ENCODE measurements at places on chromosomes 1 and 21.
A peak's percentile ranks its signal among the peaks of the same experiment; 100 is the strongest.

- DNase-seq, result no peak
Measured at GRCh38 chr1:246122071-246122470, 385.0 kb downstream of the SMYD3 start.

GRCh38 chr1:224095867-224096266 is 18.0 kb upstream of the FBXO28 start:
- DNase-seq, result no peak

DNA sequence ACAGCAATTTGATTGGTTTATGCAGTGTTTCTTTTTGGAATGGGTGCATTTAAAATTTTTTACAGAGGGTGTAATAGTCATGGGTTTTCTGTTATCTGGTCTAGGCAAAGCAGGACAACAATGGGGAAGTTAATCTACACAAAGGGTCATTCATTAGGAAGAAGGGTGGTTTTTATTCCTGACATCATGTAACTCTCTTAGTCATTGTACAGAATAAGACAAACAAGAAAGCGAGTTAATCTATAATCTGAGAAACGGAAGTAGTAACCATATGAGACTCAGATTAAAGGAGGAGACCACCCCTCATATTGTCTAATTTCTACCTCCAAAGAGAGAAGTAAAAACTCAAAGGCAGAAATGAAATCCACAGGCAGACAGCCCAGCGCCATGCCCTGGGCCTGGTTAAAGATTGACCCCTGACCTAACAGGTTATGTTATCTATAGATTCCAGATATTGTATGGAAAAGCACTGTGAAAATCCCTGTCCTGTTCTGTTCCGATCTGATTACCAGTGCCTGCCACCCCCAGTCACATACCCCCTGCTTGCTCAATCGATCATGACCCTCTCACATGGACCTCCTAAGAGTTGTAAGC is 10.5 kb upstream of the IFI6 start:
- DNase-seq, result no peak

- DNase-seq, result no peak
Measured at GRCh38 chr1:95440511-95440910, 206.5 kb downstream of the RWDD3 start.

DNA sequence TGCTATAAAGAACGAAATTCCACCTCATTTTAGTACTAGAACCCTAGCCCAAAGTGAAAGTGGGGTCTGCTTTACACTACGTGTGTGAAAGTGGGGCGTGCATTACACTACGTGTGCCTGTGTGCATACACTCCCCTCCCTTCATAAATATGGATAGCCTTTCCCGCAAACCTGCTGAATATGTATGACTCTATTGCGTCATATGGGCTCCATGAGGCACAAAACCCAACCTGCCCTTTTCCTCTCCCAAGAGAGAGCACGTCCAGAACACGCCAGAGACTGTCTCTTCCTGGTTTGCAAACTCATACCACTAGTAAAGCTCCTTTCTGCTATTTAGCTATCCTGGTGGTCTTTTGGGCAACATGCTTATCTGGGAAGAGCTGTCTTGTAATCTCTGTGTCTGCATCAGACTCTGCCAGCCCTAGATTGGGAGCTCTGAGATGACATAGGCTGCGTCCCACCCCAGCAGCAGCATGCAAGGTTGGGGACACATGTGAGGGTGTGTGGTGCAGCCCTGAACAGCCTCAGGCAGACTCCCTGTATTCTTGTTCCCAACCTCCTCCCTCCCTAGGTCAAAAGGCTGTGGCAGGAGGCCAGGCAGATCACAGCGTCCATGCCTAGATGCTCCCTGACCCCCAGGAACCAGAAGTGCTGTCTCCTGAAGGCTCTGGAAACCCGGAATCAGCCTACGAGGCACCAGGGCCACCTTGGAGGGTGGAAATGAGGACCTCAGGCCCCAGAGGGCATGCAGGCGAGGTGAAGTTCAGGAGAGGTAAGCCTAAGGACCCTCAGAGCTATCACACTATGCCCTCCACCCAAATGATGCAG is 12.3 kb upstream of the PADI1 start:
- DNase-seq, result no peak

DNA sequence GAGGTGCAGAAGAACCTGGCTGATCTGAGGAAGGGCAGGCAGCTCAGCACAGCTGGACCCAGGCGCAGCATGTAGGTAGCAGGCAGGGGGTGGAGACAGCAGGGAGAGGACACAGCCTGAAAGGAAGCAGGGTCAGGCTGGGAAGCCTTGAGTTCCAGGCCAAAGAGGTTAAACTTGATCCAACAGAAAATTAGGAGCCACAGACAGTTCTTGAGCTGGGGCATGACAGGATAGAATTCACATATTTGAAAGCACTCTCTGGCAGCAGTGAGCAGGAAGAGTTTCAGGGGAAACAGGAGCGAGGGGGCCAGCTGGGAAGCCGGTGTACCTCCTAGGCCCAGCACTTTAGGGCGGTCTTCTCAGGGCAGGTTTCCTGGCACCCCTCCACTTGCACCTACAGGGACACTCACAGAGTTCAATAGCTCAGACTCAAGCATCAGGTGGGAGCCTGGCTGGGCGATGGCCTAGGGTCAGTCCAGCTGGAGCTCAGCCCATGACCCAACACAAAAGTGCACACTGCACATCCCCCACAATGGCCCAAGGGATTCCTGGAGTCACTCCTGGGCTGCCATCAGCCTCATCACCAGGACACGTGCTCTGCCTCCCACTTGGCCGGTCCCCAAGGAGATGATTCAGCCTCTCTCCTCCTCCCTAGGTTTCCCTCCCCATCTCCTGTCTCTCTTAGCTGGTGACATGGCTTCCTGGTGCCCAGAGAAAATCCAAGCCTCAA is 22.7 kb downstream of the MATN1 start:
- no peak for DNase-seq

DNA sequence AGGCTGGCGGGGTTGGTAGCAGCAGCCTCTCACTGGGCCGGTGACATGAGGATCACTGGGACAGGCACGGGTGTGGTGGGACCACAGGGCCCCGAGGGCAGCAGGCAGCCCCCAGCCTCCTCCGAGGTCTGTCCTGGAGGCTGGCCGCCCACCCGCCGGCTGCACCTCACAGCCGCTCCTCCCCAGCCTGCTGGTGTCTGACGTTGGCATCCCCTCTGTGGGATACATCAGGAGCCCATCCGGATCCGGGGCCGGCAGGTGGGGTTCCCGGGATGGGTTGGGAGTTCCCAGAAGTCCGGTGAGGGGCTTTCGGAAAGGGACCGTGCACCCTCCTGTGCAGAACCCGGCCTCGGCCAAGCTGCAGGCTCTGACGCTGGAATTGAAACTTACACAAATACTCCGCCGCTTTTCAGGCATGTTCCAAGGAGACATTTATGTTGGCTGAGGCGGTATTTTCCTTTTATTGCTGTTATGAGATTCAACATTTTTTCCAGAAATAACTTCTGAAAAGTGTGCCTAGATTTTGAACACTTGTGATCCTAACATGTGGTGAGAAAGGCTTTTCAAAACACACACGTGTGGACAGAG is 142.1 kb upstream of the ARHGEF16 start:
- no peak for DNase-seq

- DNase-seq, result no peak
Measured at GRCh38 chr1:18856435-18856834, 3.0 kb downstream of the TAS1R2 start.

DNA sequence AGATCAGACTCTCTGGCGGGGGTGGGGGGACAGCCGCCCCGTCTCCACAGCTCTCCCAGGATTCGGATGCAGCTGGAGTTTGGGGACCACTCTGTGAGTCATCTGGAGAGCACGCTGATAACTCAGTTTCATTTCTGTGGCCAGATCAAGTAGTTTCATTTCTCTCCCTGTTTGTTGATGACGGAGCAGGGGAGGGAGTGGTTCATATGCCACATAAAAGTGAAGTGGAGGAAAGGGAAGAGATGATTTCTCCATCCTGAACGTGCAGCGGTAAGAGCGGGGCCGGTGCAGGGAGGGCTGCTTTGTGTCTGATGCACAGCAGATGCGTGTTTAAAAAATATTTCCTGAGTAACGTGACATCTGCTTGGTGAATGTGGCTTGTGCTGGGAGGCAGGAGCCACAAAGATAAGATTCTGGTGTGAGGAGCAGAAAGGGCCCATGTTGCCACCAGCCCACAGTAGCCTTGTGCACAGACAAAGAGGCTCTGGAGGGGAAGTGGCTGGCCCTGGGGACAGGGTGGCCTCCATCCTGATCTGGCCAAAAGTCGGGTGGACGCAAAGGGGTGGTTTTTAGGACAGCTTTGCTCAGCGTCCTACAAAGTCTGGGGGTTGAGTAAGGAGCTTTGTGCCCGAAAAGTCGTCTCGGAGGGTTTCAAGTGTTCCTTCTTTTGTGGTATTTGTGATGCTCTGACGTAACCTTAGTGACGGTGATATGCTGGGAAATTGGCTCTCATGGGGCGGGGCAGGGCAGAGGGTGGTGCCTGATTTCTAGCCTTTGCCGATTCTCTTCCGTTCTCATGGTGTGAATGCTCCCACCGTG is at the start of gene MX2:
Gene MX2 (plus strand): TSS at position 242 of the 819 bp plus-strand sequence. CDS start 14,880 bp downstream, outside the sequence.
- peak; percentile 89 for DNase-seq

DNA sequence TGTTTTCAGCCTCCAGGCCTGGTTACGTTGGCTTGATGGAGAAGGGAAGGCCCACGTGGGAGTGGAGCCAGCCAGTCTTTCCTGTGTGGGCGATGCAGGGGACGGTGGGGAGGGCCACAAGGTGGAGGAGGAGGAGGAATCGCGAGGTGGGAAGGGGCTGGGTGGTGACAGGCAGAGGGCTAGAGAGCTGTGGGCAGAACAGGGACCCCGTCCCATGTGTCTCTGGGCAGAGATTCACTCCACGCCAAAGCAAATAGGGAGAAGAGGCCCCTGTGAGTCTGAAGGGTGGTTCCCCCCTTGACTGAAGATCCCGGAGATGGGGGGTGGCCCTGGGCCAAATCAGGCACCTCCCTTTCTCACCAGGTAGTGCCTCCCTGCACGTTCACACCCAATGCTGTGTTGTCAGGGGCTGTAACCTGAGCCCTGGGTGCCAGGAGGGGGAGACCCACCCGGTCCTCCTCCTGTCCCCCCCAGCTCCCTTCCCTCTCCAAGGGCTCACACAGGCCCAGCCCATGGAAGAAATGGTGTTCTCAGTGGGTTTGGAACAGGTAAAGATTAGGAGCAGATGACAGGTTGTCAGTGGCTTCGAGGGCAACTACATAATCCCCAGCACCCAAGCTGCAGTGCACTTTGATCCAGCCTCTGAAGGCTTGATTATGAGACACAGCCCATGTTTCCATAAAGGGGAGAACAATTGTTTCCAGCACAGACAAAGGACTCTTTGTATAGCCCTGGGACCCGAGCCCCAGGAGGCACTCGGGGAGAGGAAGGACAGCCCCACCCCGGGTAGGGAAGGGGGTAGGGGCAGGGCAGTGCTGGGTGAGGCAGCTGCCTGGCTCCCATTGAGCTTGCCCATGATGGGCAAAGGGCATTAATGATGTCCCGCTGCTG is 37.7 kb upstream of the GPR37L1 start:
- no peak for DNase-seq

DNA sequence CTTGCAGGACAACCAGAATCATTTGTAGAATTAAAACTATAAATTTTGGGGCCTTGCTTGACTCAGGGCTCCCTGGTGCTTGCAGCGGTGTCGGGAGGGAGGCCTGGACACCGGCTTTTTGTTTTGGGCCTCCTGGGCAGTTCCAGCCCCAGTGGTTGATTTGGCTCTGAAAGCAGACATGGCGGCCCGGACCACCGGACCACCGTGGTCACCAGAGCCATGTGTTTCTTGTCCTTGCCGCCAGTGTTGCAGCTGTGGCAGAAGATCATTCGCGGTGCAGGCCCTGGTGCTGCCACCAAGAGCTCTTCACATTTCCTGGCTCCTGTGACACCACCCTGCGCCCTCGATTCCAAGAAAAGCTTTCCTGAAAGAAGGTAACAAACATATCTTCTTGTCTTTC is 484.8 kb downstream of the BRINP3 start:
- DNase-seq, result no peak

DNA sequence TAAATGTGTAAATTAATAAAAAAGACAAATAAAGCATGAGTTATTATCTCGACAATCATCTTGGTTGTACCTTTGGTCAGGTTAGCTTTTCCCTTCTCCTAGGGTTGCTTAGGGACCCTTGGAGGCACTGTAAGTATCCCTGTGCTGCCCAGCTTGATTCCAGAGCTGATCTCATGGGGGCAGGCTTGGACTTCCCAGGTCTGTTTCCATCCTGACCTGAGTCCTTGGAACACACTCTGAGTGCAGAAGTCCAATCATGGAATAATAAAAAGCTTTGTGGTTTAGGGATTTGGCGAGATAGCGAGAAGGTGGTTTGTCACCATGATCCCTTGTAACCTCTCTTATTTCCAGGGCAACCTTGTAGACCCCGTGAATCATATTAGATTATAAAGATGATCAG is 18.7 kb upstream of the PAPPA2 start:
- DNase-seq, result no peak

DNA sequence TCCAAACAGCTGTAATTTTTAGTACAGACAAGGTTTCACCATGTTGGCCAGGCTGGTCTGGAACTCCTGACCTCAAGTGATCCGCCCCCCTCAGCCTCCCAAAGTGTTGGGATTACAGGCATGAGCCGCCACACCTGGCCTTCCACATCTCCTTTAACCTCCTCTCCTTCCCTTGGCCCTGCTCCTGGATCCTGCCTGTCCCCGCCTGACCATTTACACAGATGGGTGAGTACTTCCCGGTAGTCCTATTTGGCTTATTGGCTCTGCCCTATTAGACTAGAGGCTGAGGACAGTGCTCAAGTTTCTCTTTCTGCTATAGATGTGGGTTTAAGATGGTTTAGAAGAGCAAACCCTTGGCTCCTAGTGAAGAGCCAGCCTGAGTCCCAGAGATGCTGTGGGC is 7.1 kb downstream of the PTPN7 start:
- no peak for DNase-seq

GRCh38 chr1:88266051-88266450 is 418.0 kb upstream of the PKN2 start:
- DNase-seq, result no peak

- DNase-seq, result peak; percentile 7
Measured at GRCh38 chr1:66182551-66183178, 351.3 kb upstream of the SGIP1 start.

DNA sequence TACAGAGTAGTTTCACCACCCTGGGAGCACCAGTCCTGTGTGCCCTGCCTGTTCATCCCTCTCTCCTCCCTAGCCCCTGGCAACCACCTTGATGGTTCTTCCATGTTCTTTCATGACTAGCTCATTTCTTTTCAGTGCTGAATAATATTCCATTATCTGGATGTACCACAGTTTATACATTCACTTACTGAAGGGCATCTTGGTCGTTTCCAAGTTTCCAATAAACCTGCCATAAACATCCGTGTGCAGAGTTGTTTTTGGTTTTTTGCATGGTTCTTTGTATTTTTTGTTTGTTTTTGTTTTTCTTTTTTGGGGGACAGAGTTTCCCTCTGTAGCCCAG is 13.9 kb downstream of the TIAM1 start:
- DNase-seq, result no peak

GRCh38 chr1:37951041-37951782 is 4.4 kb upstream of the INPP5B start:
- no peak for DNase-seq

DNA sequence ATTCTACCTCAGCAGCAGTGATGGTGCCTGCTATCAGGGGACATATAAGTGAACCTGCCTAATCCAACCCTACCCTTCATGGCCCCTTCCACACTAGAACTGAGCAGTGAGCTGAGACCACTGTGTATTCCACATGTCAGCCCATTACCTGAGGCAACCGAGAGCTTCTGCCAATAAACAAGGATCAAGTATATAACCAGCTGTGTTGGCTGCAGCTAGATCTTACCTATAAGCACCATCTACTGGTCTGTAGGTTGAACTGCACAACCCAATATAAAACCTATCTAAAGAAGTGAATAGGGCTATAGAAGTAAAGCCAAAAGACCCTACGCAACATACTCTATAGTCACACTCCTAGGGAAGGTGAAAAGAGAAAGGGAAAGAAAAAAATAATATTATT is 376.9 kb downstream of the HHIPL2 start:
- DNase-seq, result no peak

Measured in CD4-positive, alpha-beta T cell treated with Interleukin-6 at 100 ng/mL for 8 hours (primary cell).